ENCODE measurements at places on chromosomes 5 and 9.

GRCh38 chr9:86445671-86446070, 91.5 kb upstream of the TUT7 start:
- no peak for DNase-seq

GRCh38 chr5:34674187-34674586, 18.1 kb downstream of the RAI14 start:
- peak; percentile 87 for DNase-seq

- DNase-seq: peak; percentile 54
Measured at GRCh38 chr9:128558431-128559310, 6.3 kb downstream of the SPTAN1 start.

DNA sequence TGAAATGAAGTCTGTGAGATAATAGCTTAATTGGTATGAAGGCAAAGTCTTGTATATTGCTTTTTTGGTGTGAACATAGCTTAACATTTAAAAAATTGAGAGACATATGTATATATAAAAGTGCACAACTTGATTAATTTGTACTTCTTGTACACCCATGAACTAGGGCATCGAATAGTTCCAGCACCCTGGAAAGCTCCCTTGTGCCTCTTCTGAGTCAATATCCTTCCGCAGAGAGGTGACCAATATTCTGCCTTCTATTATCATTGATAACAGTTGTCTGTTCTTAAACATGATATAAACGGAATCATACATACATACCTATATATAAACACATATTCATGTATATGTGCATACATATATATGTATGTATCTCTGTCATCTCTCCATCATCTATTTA, 185.4 kb downstream of the PHF2 start:
- no peak for DNase-seq

DNA sequence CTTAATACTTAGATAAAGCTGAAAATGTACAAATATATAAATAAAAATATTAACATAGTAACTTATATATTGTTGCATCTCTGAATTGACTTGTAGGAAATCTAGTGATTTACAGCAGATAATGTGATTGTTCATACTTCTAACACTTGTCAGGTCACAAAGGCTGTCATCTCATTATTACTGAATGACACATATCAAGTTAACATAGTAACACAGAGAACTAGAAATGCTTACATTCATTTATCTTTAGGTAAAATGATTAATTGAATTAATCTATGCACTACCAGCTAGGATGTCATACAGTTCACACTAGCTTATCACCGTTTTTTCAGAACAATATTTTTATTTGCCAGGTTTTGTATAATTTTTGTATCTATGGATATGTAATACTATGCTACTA, 189.8 kb upstream of the SH3GL2 start:
- DNase-seq: no peak

- no peak for DNase-seq
Measured at GRCh38 chr9:35681341-35682002, 7.7 kb downstream of the CA9 start.

DNA sequence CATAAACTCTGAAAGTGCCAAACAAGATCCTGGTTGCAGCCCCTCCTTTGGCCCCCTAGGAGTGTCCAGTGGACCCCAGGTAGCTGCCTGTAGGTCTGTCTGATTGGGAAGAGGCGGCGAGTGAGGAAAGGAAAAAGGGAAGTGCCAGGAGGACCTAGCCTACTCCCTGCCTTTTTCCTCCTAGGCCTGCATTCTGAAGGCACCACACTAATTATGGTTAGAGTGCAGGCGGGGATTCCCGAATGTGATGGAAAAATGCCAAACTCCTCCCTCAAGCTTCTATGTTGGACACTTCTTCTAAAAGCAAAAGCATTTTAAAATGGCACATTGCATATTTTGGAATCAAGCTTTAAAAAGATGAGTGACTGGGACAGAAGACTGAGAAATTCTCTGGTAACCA, 83.2 kb upstream of the SMIM15 start:
- DNase-seq: no peak

DNA sequence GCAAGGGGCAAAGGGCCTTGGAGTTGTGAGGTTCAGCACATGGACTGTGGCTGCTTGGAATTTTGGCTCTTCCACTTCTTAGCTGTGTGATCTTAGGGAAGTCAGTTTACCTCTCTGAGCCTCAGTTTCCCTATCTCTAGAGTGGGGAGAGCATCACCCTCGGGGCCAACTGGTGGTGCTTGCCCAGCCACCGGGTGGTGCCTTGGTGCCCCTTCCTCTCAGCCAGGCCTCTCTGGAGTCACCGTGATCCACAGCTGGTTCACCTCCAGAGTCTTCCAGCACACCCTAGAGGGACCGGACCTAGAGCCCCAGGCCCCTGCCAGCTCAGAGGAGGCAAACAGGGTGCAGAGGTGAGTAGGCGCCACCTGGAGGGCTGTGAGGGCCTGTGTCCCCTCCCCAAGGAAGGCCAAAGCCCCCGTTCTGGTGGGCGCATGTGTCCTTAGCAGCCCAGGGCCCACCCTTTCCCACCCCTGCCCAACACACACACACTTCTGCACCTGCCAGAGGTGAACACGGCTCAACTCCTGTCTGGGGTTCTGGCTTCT, 7.7 kb downstream of the ADGRD2 start:
- no peak for DNase-seq

GRCh38 chr5:17912794-17913193, 278.5 kb downstream of the TAF11L14 start:
- no peak for DNase-seq

- DNase-seq: peak; percentile 97
Measured at GRCh38 chr9:98488571-98489312, 220.0 kb downstream of the GABBR2 start.

GRCh38 chr5:163248871-163249270, 188.5 kb upstream of the CCNG1 start:
- DNase-seq: no peak

DNA sequence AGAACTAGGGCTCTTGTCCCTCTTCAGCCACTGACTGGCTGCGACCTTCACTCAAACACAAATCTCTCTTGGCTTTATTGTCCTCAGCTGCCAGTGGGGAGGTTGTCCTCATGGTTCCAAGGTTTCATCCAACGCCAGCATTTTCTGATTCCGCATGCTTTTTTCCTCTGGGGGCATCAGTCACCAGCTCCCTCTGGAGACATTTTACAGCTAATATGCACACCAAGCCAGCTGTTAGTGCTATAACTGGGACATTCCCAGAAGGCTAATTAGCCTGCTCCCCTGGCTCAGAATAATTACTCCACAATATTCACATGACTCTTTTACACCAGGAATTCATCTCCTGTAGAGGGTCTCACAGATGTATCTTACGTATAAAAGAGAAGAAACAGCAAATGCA, 193.6 kb upstream of the ANKRD55 start:
- DNase-seq: no peak

DNA sequence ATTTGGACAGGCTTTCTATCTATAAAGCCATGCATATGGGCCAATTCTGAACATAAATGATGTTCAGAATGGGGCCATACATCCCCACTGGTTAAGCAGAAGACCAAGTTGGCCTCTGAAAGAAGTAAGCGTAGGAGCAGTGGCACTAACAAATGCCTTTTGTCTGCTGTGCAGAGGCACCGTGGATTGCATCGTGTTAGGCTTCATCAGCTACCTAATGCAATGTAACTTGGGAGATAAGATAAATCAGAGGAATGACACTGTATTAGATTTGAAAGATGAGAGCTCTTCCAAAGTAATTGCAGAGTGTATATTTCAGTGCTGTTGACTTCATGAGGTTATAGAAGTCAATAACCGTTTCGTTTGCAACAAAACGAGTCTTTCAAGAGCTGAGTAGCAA, 148.1 kb downstream of the PARP8 start:
- no peak for DNase-seq

- DNase-seq: no peak
Measured at GRCh38 chr9:121333950-121334773, 35.9 kb downstream of the STOM start.

DNA sequence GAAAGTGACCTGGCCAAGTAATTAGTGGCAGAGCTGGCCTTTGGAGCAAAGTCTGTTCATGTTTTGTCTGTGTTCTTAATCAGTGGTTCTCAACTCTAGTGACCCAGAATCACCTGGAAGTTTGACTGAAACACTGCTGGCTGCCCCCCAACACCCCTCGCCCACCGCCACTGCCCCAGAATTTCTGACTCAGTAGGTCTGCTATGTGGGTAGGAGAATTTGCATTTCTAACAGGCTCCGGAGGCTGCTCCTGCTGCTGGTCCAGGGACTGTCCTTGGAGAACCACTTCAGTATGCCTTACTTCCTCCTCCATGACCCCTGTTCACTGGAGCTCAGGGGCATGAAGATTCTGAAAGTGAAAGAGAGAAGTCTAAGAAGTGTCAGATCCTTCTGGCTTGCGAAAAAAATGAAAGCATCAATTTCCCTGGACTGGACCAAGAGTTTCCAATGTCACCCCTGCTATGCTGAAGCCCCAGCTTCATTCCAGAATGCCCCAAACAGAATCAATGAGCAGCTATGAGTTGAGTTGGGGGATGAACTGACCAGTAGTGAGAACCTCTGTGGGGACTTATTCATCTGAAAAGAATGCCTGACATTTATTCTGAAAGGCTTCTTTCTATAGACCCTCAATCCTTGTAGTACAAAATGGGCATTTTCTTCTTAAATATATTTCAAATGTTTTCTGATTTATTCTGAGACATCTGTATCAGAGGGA, 20.8 kb upstream of the COL15A1 start:
- DNase-seq: no peak

DNA sequence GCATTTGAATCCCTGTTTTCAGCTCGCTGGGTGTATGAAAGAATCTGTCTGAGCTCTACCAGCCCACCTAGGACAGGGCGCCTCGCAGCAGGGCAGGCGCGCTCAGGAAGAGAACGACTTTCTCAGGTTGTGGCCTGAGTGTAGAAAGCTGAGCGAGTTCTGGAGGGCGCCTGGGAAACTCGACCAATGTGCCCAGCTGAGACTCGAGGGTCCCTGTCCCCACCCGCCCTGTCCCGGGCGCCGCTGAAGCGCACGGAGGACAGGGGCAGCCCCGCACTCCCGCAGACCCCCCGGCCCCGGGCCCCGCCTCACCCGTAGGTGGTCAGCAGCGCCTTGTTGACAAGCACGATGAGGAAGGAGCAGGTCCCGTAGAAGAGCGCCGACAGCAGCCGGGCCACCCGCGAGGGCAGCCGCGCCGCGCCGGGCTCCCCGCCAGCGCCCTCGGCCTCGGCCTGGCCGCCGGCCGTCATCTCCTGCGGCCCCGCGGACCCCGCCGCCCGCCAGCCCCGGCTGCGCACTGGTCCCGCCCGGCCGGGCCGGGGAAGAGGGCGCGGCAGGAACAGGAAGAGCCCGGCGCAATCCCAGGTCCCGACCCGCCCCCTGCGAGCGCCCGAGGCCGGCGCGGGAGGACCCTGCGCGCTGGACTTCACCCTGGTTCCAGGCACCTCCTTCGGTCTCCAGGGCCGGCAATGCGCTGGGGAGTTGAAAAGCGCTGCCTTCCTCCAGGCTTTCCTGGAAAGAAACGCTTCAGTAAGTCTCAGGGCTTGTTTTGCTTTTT, at the start of gene SLC35D2:
Gene SLC35D2, minus strand, starts transcription at position 547 of the 778 bp plus-strand sequence. Its CDS starts 77 bp downstream, at position 470.
- DNase-seq: no peak

- DNase-seq: peak; percentile 82
Measured at GRCh38 chr9:115211413-115212124, 93.6 kb upstream of the TNC start.

GRCh38 chr9:75649060-75649459, 241.4 kb upstream of the PCSK5 start:
- no peak for DNase-seq

GRCh38 chr5:125357660-125358059, 611.2 kb upstream of the ZNF608 start:
- DNase-seq: no peak

- no peak for DNase-seq
Measured at GRCh38 chr5:84433461-84433860, 48.8 kb upstream of the EDIL3 start.

- DNase-seq: no peak
Measured at GRCh38 chr5:114018186-114018585, 343.7 kb upstream of the KCNN2 start.

DNA sequence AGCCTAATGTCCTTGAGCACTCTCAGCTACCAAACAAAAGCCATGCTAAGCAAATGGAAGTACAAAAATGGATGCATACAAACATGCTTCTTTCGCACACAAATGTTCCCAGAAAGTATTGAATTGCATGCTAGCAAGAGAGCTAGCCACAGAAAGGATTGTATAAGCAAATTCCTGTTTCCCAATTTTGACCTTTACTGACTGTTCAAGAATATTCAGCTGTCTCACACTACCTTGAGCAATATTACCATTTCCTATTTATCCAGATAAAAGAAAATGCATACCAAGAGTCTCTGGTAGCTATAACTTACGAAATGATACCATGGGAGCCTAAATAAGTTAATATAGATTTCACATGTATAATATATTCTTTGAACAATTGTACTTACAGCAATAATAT, 264.6 kb downstream of the TMEM167A start:
- no peak for DNase-seq

DNA sequence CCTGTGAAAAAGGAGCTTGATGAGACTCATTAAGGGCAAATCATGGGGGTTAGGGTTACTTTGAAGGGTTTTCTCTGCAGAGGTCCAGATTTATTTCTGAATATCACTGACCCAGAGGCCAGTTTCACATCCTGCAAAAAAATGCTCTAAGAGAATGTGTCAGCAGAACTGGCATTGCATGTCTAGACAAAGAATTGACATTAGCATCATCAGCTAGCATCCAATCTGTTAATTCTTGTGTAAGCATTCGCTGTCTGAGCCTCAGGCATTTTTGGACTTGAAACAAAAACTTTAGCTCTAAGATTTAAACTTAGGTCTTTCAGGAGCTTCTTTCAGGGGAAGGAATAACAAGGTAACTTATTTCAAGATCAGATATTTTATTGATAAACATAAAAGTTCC, 187.9 kb upstream of the ELL2 start:
- DNase-seq: no peak

DNA sequence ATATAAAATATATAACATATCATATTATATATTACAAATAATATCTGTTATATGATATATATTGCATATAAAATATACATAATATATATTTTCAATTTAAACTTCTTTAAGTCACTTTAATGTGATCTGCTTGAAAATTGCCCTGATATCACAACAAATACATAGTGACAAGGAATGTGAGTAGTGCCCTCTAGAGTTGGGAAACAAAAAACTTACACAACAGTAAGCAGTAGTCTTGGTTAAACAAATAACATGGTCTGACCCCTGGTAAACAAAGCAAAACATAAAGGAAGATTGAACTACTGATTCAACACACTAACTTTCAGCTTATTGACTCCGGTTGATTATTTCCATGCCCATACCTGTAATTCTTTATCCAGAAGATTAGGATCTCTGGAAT, 188.3 kb upstream of the NMUR2 start:
- DNase-seq: no peak

DNA sequence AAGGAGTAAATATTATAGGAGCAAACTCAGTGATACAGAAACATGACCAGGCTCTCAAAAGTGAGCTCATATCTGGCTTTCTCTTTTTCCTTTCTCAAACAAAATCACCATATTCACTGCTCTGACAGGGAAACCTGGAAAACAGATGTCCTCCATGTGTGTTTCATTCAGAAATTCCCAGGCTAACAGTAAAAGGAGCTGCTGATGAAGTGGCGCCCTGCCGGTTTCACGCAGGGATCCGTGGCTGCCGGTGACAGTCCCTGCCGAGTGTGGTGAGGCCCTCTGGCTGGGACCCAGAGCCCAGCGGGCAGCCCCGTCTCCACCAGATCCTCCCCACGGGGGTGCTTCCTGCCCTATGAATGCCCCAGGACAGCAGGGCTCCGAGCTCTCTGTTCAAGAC, 208.1 kb downstream of the GNA14 start:
- DNase-seq: peak; percentile 42
